ENCODE measurements at places on chromosomes 6 and 20.

- DNase-seq: no peak
These were observed 1.0 kb downstream of the POU3F2 start for GRCh38 chr6:98835149-98836024.

GRCh38 chr6:88301256-88301655 lies 135.1 kb upstream of the CNR1 start:
- no peak for DNase-seq

DNA sequence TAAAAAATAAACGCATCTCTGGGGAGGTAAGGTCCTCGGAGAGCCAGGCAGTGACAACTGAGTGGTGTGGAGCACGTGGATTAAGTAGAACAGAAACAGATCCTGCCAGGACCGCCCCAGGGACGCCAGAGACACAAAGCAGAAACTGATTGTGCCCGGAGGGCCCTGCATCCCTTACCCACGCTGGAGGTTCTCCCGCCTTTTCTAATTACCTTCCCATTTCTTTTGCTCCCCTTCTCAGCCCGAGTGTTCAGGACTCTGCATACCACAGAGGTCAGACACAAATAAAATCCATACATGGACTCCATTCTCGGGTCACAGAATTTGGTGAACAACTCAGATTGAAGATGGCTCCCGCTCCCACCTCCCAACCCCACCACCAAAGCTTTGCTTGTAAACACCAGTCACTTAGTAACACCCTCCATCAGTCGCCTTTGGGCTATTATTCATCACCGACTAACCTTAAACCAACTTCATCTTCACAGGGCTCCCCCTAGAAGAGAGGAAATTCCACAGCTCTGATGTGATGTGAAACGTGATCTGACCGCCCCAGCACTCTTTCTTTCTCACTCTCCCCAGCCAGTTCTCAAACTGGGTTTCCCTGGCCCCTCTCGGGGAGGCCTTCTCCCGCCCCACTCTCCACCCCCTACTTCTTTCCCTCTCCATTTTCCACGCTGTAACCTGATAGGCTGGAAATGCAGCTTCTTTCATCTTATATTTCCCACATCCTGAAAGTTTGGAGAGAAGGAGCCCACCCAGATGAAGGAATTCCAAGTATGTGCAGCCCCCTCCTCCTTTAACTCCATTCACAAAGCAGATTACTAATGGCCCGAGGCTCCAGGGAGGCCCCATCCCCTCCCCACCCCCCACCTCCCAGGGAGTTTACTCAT lies 32.5 kb upstream of the PIM1 start:
- peak; percentile 5 for DNase-seq

DNA sequence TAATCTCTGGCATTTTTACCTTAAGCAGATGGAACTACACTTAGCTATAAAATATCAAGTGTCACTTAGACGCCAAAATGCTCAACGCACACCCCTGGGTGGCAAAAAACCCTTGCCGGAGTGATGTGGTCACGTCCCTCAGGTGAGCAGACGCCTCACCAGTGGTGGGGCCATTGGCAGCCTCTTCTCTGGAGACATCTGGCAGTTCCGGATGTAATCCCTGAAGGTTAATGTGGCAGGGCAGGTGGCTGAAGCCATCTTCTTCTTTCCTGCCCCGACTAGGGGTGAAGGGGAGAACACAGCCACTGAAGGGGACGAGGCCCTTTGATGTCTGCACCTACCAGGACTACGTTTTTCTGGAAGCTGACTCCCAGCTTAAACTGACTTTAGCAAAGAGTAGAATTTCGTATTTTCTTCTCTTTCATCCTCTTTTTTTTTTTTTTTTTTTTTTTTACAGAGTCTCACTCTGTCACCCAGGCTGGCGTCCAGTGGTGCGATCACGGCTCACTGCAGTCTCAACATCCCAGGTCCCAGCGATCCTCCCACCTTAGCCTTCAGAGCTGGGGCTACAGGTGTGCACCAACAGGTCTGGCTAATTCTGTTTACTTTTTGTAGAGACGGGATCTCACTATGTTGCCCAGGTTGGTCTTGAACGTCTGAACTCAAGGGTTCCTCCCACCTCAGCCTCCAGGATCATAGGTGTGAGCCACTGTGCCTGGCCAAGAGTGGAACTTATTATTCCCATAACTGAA lies 152.1 kb downstream of the TTLL2 start:
- no peak for DNase-seq

DNA sequence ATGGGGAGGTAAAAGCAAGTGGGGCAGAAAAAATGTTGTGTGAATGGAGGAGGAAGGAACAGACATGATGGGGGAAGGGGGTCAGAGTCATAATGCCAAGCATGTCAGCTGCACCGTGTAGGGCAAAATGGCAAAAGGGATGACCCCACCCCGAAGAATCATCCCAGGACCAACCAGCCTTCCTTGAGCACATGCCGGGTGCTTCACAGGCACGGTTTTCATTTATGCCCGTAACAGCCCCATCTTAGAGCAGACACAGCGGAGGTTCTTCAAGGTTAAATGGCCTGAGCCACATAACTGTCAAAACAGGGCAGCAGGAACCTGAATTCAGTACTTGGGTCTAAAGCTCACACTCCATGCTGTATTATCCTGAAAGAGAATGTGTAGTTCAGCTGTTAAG lies 322.2 kb downstream of the ZFAND3 start:
- DNase-seq: no peak

All from stimulated activated CD4-positive, alpha-beta T cell treated with anti-CD3 and anti-CD28 coated beads, Interleukin-1b, Interleukin-23, amount 100 ng/mL, for 4 hours (primary cell).